ENCODE measurements at places on chromosomes 2 and 18.

DNA sequence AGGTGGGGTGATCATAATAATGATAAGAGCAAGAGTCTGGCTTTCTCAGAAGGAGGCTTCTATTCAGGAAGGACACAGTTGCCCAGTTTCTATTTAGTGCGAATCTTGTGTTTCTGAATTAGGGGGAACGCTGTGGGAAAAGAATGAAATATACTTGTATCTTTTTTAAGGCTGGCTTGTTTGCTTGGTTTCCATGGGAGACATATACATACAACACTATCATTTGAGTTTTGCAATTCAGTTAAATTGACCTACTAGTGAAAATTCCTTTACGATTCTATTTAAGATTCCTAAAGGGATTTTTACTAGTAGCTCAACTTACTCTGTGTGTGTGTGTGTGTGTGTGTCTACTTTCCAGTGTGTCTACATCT lies 24.7 kb upstream of the ANKRD62 start:
- DNase-seq, result no peak

DNA sequence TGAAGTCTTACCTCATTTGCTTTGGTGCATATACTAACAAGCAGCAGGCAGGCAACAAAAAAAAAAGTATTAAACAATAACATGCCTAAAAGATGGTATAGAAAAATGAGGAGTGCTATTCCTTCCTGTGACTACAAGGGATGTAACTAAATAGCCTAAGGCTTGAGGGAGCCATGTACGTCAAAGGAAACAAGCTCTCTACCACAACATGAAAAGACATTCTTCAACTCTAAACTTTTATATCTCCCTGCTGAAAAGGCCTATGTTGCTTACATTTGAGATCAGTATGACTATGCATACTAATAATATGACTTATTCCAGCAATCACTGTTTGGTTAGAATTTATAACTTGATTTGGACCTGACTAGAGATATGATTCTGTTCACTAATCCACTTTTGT lies 347.9 kb downstream of the ADCYAP1 start:
- no peak for DNase-seq

DNA sequence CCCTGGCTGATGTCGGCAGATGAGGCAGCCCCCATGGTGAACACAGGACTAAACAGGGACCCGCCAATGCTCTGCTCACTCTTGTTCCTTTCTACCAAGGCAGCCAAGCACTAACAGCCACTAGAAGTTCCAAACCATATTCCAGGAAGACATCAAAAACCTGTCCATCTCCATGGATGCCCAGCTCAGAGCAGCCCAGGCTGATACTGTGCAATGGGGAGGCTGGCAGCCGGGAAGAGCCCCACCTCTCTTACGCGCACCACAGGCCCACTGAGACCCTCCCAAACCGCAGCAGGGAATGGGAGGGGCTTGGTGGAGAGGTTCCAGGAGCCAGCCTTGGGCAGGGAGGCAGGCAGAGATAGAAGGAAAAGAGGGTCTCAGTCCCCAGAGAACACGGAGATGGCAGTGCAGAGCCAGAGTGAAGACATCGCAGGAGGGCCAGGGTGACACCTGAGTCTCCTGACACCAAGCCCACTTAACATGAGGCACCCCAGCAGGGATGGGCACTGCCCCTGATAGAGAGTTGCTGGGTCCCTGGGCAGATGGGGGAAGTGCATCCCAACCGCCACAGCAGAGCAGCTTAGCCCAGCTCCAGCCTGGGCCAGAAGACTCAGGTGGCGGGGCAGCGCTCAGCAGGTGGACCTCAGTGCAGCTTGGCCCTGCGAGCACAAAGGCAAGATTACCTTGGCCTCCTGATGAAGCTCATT lies 3.4 kb downstream of the HS6ST1 start:
- no peak for DNase-seq

DNA sequence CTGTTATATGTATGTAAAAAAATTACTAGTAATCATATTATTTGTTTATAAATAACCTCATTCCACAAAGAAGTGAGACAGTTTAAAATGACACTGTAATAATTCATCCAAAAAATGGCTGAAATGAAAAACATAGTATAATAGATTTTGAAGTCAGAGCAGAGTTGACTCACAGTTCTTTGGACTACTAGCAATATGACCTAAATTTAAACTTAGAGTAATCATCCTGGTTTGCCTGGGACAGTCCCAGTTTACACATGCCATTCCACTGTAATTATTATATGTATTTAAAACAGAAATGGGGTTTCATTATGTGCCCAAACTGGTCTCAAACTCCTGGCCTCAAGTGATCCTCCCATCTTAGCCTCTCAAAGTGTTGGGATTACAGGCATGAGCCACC lies 48.3 kb downstream of the CCDC88A start:
- no peak for DNase-seq

DNA sequence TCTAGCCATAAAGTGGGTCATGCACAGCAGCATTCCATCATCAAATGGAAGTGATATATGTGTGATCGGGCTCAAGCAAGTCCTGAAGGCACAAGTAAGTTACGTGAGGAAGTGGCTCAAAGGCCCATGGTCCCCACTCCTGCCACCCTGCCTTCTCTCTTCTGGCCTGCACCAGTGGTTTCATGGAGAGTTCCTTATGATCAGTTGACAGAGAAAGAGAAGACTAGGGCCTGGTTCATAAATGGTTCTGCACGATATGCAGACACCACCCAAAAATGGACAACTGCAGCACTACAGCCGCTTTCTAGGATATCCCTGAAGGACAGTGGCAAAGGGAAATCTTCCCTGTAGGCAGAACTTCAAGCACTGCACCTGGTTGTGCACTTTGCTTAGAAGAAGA lies 412.6 kb upstream of the SMIM21 start:
- DNase-seq, result no peak

DNA sequence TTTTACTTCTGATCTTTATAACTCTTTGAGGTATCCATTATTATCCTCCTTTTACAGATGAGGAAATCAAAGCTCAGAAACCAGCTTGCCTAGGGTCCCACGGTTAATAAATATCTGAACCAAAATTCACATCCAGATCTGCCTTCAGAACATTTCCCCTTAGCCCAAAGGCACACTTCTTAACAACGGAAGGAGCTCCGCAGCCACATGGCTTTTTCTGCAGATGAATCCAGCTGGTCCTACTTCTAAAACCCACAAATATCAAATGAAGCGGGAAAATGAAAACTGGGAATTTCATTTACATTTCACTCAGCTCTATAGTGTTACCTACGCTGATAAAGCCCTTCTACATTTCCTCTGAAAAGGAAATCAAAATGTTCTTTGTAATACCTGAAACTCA lies 357.0 kb upstream of the ID2 start:
- DNase-seq, result no peak

DNA sequence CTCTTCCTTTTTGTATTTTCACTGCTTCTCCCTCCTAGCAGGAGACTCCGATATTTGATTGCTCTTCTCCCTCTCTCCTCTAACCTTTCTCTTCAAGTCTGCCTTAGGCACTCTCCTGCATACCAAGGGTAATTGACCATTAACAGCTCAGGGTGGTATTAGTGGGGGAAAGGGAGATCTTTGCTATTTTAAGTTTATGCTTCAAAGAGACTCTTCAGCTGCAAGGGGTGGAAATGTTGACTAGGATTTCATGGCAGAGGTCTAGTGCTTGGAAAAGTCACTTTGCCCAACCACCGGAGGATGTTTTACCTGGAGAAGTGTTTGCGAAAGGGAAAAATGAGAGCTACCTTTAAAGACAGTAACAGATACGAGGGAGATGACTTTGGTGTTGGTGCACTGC lies 453.7 kb downstream of the SLC4A3 start:
- DNase-seq, result no peak

GRCh38 chr2:67848551-67849285 lies 214.1 kb downstream of the C1D start:
- DNase-seq, result no peak

DNA sequence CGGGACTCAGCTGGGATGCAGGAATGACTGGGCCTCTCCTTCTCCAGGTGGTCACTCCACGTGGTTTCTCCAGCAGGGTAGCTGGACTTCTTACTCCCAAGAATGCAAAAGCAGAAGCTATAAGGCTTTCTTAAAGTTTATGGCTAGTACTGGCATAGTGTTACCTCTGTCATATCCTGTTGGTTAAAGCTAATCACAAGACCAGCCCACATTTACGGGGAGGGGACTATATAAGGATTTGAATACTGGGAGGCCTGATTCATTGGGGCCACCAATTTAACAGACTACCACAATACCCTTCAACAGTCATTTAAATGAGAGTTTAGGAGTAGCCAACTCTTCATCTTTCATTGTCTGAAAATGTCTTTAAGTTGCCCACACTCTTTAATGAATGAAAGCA lies 94.4 kb upstream of the TSPYL6 start:
- DNase-seq, result no peak

DNA sequence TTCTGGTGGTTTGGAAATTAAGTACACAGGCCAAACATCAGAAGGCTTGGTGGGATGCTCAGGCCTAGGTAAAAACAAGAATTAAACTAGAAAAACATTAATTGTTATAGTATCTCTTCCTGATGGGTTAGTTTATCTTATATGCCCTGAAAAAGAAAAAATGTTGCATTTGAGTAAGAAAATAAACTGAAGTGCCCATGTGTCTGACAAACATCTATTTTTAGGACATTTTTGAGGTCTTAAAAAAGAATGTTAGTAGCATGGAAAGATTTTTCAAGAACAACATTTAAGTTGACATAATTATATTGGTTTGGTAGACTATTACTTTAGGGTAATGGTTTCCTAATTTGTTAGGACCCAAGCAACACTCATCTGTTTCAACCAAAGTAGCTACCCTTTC lies 140.1 kb upstream of the RND3 start:
- no peak for DNase-seq

GRCh38 chr2:111940333-111941196 lies 42.2 kb downstream of the MERTK start:
- no peak for DNase-seq

DNA sequence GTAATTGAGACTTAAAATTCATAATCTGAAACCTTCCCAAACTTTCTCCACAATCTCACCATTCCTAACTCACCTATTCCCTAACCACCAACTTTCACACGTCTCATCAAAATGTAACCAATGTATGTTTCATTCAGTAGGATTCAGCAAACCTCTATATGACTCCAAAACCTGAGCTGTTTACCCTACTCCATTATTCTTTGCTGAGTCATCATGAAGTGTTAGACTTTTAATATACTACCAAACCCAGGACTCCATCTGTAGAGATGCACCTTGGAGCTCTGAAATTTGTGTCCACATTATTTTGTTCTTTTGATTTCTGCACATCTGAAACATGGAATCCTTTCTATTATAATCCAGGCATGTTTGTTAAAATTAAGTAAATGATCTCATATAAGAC lies 727.0 kb upstream of the PIK3C3 start:
- no peak for DNase-seq

- no peak for DNase-seq
These were observed 14.6 kb downstream of the G6PC2 start for GRCh38 chr2:168915441-168916330.

DNA sequence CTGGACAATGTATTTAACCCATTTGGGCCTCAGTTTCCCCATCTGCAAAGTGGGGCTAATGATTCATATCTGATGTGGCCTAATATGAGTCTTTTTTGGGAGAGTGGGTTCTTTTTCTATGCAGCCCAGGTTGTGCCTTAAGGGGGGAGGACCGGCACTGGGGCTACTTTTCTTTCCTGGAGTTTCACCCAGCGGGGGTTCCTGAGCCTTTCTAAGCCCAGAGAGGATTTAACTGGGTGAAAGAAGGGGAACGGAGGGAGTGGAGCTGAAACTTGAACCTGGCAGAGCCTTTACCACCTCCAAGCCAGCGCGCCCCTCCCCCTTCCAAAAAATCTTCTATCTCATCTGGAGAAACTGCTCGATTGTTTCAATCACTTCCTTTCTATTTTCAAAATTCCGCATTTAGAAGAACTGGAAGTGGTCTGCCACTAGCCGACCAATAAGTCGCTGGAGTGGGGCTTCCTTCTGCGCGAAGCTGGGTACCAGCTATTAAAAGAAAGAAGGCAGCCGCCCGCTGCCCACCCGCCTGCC lies 205.0 kb upstream of the SMAD2 start:
- no peak for DNase-seq

GRCh38 chr2:126657148-126657635 lies 1.2 kb downstream of the GYPC start:
- DNase-seq, result no peak

- DNase-seq, result no peak
These were observed 40.1 kb downstream of the KCTD18 start for GRCh38 chr2:200469708-200470211.

- DNase-seq, result no peak
These were observed 77.8 kb downstream of the NCKAP5 start for GRCh38 chr2:133490411-133490980.

- no peak for DNase-seq
These were observed 119.4 kb downstream of the COPS8 start for GRCh38 chr2:237205043-237205541.

- no peak for DNase-seq
These were observed 208.3 kb downstream of the AFF3 start for GRCh38 chr2:99933894-99934650.

DNA sequence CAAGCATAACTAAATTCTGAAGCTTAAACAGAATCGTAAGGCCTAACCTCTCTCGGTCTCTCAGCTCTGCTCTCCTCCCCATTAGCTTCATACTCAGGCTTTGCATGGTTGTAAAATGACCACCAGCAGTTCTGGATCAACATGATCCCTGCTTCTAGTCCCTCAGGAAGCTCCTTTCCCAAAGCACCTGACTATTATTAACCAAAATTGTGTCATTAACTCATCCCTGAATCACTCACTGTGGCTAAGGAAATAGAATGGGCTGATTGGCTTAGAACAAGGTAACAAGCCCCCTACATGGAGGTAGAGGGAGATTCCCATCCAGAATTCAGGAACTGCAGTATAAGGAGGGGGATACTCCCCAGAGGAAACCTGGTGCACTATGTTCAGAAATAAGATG lies 448.3 kb downstream of the ARHGAP15 start:
- DNase-seq, result no peak

DNA sequence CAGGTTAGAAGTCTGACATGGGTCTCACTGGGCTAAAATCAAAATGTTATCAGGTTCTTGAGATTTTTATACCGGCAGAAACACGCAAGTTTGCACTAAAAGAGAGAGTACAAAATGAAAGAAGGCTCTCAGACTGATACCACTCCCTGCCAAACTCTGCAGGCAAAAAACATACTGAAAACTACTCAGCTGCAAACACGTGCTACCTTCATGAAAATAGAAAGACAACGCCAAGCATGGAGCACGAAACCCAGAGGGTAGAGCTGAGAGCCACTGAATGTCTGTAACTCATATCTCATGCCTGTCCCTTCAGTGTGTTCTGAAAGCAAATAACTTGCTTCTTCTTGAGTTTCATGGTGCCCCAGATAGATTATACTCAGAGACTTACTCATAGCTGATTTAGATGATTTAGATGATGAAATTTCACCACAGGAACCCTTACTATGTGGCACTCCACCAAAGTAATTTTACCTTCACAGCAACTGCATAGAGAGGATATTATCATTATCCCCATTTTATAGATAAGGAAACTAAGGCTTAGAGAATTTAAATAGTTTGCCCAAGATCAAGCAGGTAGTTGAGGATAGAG lies 313.0 kb upstream of the SLC39A10 start:
- no peak for DNase-seq

DNA sequence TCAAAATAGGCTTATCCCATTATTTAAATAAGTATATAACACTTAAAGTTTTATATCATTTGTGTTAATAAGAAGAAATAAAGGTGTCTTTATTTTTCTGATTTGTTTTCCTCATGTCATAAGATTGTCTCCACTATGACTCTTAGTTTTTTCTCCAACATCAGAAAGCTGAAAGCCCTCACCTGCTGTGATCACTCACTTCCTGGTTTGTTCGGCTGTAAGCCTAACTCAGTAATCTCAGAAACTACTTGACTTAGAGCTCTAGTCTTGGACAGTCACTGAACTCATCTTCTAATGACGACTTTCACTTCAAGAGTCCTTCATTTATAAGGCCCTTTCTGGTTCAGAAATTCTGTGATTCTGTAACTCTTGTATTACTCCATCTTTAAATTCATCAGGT lies 311.0 kb downstream of the ZEB2 start:
- no peak for DNase-seq
